Cortex of kidney (tissue), 1 donor: ENCODE measurements at places on chromosomes 12 and 14.

- DNase-seq = no peak
Measured at GRCh38 chr12:115588131-115588530, 689.4 kb downstream of the MED13L start.

- DNase-seq = no peak
Measured at GRCh38 chr12:113722747-113723146, 243.4 kb downstream of the RBM19 start.

GRCh38 chr12:24632466-24632865, 316.4 kb downstream of the BCAT1 start:
- no peak for DNase-seq

DNA sequence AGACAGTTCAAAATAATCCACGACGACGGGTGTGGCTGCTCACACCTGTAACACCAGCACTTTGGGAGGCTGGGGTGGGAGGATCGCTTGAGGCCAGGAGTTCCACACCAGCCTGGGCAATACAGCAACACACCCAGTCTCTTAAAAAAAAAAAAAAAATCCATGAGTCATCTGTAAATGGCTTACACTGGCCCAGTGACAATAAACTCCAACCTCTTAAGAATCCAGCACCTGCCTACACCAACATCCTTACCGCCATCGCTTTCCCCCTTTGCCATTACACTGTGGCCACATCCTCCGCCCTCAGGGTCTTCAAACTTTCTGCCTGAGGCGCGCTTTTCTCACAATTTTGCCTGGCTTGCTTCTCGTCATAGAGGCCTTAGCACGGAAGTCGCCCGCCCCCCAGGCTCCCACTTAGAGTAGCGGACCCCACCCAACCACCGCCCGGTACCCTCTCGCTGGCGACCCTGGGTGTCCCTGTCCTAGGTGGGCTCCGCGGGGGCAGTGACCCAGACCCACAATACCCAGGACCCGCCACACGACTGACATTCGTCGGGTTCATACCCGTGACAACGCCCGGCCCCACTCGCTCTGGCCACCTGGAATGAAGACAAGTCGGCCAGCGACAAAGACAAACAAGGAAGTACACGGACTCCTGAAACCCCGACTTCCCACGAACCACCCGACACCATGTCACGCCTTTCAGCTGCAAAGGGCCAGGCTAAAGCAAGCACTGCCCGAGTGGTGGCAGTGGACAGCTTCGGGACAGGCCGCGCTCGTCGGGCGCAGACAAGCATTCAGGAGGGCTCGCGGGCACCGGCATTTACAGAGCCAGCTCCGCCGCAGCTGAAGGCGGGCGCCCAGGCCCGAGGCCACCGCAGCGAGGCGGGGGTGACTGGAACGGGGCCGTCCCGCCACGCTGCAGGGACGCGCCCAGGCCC, 636 bp downstream of the GOLGA3 start:
- no peak for DNase-seq

DNA sequence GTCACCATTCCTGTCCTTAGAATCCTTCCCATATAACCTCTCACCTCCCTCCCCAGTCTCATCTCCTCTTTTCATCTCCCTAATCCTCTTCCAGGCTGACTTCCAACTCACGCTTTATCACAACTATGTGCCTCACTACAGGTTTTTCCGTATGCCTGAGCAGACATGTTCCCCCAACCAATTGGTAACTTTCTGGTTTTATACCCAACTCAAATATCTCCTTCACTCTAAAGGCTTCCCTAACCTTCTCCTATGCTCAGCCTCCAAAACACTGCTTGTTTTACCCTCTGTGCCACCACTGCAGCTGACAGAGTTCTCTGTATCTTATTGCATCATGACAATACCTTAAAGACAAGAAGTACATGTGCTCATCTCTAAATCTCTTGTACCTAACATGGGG, 139.7 kb downstream of the KSR2 start:
- DNase-seq = no peak

- DNase-seq = no peak
Measured at GRCh38 chr12:53289891-53290290, 5.5 kb upstream of the PFDN5 start.

DNA sequence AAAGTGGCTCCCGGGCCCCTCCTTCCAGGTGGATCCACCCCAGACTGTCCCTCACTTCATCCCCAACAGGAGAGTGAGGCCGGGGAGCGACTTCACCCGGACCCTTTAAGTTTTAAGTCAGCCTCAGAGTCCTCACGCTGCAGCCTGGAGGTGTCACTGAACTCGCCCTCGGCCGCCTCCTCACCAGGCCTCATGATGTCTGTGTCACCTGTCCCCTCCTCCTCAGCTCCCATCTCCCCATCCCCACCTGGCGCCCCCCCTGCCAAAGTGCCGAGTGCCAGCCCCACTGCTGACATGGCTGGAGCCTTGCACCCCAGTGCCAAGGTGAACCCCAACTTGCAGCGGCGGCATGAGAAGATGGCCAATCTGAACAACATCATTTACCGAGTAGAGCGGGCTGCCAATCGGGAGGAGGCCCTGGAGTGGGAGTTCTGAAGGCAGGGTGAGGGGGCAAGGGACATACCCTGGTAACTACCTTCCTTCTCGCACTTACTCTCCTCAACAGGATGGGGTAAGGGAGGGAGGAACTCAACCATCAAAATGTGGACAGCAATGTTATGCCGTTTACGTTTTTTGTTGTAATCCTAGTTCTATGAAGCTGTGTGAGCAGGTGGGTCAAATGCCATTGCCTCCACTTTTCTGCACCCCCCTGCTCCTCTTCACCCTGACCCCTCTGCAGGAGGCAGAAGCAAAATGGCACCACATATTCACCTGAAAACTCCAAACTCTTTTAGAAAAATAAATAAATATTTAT, 20.8 kb downstream of the PHETA1 start:
- no peak for DNase-seq

DNA sequence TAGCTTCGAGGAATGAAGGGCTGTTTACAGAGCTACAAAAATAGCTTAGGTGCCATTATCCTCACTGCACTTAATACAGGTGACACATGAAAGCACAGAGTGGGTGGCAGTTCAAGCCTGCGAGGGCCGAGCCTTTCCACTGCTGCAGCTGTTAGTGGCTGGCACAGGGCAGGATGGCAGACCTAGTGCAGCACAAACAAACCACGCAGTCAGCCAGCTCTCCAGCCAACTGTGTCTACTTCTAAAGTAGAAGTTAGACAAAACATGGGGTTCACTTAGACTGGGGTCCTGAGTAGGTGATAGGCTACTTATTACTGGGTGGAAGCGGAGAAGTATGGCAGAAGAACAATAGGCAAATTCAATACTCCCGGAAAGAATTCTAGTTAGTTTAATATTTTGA, 95.4 kb downstream of the DUSP16 start:
- no peak for DNase-seq

GRCh38 chr14:88198446-88198845, 124.6 kb downstream of the KCNK10 start:
- DNase-seq = no peak

GRCh38 chr14:54692284-54692772, 125.4 kb downstream of the SAMD4A start:
- DNase-seq = no peak

DNA sequence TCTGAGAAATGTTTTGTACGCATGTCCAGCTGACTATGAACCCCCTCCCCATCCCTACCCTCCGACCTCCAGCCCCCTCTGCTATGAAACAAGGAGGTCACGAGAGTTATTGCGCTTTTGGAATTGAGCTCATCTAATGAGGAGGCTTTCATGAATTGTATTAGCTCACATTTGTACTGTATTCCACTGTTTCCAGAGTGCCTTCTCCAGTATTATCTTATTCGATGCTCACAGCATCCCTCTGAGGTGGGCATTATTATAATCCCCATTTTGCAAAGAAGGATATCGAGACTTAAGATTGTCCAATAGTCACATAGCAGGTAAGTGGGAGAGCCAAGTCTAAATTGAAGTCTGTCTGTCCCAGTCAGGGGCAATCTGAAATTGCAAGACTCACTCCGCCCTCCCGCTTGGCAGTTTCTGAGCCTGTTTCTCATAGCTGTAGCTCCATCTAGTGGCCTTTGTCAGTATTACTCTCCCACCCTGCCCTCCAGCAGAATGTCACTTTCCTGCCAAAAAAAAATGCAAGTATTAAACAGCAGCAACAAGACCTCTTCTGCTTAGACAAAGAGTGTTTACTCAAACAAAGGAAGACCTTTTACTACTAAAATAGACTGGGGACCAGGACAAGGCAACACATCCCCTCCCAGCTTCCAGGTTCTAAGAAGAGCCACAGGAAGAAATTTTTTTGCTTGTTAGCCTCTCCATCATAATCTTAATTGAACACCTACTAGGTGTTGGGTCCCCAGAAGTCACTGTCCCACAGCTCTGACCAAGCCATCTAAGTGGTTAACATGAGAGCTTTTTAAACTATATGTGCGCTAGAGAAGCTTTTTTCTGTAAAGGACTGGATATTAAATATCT, 48.6 kb upstream of the TMEM233 start:
- DNase-seq = no peak

GRCh38 chr12:62930546-62931425, 4.2 kb downstream of the PPM1H start:
- no peak for DNase-seq

- DNase-seq = no peak
Measured at GRCh38 chr12:80941916-80942315, 4.2 kb upstream of the LIN7A start.

DNA sequence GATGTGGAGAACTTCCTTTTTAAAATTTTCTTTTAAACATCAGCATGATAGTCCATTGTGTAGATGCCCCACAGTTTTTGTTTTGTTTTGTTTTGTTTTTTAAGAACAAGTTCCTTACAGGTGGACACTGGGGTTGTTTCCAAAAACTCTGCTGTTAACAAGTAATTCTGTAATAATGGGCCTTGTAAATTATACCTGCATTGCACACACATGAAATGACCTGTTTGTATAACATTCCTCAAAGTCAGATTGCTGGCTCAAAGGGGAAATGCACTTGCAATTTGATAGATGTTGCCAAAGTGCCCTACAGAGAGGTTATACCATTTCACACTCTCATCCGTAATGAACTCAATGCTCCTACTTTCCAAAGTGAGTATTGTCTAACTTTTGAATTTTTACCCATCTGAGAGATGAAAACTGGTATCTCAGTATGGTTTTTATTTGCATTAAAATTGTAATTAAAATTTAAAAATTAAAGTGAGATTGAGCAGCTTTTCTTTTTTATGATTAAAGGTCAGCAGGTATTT, 89.2 kb downstream of the SPPL3 start:
- no peak for DNase-seq

DNA sequence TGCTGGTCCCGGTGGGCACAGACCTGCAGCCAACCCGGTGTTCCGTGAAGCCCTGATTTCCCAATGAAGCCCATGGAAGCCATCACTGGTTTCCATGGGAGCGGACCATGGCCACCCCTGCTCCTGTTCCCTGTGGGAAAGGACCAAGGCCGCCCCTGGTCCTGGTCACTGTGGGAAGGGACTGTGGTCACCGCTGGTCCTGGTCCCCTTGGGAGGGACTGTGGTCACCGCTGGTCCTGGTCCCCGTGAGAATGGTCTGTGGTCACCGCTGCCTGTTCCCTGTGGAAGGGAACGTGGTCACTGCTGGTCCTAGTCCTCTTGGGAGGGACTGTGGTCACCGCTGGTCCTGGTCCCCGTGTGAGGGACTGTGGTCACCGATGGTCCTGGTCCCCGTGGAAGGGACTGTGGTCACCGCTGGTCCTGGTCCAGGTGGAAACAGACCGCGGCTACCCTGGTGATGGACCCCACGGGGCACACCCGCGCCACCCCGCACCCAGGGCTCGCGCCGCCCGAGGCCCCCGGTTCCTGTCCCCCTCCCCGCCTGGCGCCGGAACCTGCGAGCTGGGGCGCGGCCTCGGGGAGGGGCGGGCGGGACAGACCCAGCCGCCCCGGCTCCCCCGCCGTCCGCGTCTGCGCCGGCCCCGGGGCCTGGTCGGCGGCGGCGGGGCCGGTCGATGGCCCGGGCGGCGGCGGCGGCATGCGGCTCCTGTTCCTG, at the start of gene GLT1D1:
Gene GLT1D1 (plus strand): TSS at position 594 of the 715 bp plus-strand sequence. CDS start 104 bp downstream, at position 698.
- no peak for DNase-seq

DNA sequence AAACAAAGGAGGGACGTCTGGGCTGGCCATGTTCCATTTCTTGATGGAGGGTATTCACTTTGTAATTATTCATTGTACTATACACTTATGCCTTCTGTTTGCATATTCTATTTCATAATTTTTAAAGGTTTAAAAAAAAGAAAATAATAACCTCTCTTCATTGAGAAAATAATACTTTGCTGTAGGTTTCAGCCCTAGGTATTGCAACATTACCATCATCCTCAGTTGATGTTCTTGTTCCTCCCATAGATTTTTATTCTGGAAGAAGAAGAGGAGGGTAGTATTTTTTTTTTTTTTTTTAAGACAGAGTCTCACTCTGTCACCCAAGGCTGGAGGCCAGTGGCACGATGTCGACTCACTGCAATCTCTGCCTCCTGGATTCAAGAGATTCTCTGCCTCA, 54.7 kb downstream of the PHLDA1 start:
- DNase-seq = no peak

GRCh38 chr12:116803013-116803736, 65.1 kb downstream of the RNFT2 start:
- no peak for DNase-seq

DNA sequence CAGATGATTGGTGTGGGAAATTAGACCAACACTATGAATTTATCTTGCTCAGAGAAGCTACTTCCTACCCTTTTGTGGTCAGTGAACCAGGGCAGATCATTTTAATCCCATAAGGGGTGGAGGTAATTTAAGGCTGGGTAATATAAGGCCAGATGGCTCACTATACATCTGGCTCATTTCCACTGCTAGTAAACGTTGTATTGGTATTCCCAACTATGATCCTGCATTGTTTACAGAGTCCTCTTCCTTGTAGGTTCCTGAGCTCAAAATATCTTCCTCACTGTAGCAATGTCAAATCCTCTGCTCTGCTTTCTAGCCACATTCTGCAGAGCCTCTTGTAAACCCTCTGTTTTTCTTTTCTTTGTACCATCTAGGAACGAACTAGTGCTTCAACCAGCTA, 93.0 kb upstream of the MGAT4C start:
- DNase-seq = no peak

- DNase-seq = no peak
Measured at GRCh38 chr12:93957168-93957567, 191.2 kb upstream of the PLXNC1 start.

DNA sequence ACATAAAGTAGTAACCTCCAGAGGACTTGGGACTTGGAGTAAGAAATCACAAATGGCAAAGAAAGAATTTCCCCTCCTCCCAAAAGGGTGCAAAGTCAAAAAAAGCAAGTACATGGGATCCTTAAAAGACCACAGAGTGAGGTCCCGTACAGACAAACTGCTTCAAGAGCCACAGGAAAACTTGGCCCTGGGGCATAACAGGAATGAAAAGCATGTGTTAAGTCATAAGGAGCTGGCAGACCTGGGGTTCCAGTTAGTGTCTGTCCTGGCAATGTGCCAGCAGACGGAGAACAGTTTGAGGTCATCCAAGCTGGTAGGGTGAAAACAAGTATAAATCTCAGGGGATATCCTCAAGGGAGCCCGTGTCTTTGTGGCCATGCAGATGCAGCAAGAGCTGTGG, 73.2 kb downstream of the HSD17B6 start:
- no peak for DNase-seq

GRCh38 chr14:101928415-101928841, 35.9 kb upstream of the DYNC1H1 start:
- no peak for DNase-seq
